ENCODE measurements at places on chromosomes 7 and 10.
A peak's percentile ranks its signal among the peaks of the same experiment; 100 is the strongest.

DNA sequence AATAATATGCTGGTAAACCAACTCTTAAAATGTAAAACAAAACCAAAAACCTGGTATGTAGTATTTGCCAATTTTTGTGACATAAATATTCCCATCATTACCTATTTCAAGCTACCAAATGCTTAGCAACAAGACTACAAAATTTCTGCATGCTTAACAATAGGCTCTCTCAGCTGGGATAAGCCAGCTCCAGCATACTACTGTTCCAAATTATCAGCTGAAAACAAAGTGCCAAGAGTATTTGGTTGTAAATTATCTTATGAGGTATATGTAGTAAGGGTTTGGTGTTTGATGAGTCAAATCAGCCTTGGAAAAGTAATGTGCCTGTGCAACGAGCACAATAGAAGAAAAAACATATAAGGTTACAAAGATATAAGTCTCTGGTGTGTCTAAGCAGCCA lies 263.2 kb downstream of the HGF start:
- DNase-seq = no peak

- DNase-seq = no peak
Observed at GRCh38 chr10:17453373-17454091, 863 bp downstream of the ST8SIA6 start.

GRCh38 chr7:139230023-139230422 lies 1.0 kb upstream of the UBN2 start:
- DNase-seq = no peak

GRCh38 chr10:111249925-111250324 lies 173.1 kb downstream of the ADRA2A start:
- no peak for DNase-seq

- no peak for DNase-seq
Observed at GRCh38 chr10:132606031-132606491, 68.5 kb downstream of the INPP5A start.

- no peak for DNase-seq
Observed at GRCh38 chr10:50260791-50261281, 9.5 kb upstream of the ASAH2 start.

- DNase-seq = no peak
Observed at GRCh38 chr10:130545122-130545521, 408.9 kb downstream of the GLRX3 start.

DNA sequence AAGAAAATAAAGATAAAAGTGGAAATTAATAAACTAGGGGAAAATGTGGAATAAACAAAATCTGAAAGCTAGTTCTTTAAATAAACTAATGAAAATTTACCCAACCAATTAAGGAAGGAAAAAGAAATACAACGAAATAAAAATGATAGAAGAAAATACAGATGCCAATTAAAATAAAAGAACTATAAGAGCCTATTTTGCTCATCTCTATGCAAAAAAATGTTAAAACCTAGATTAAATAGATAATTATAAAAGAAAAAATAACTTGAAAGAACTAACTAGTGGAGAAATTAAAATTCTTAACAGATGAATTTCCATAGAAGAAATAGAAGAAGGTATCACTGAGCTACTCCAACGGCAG lies 32.7 kb downstream of the PKD1L1 start:
- DNase-seq = no peak

- no peak for DNase-seq
Observed at GRCh38 chr7:97457054-97457453, 274.8 kb upstream of the TAC1 start.

- no peak for DNase-seq
Observed at GRCh38 chr7:137080516-137081203, 212.2 kb downstream of the CHRM2 start.

DNA sequence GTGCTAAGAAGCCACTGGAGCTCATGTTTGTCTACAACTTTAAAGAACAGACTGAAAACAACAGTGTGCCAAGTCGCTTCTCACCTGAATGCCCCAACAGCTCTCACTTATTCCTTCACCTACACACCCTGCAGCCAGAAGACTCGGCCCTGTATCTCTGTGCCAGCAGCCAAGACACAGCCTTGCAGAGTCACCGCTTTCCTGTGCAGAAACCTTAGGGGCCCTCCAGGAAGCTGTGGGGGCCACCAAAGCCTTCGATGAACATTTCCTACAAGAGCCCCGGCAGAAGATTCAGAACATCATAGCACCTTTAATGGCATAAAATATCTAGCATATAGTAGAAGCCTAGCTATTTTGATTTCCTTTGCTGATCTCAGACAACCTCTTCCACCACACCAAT lies 88.0 kb upstream of the PRSS58 start:
- DNase-seq = no peak

DNA sequence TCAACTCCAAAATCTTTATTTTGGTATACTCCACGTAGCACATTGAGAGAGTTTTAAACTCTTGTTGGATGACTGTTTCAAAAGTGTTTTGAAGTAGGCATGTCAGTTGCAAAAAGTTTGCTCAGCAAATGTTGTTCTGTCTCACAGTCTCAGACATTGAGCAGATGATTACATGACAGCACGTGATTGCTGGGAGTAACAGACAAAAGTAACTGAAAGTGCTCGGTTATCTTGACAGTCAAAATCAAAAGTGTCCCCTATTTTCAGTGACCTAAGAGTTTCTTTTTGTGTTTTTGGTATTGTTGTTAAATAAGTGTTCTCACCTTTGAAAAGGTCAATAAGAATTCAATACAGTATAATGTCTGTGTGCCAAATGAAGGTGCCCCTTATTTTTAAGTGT lies 84.3 kb downstream of the CFTR start:
- no peak for DNase-seq

GRCh38 chr7:100466653-100467605 lies 2.9 kb upstream of the SPACDR start:
- no peak for DNase-seq

GRCh38 chr7:43619213-43620012 lies 36.5 kb downstream of the STK17A start:
- DNase-seq = no peak

DNA sequence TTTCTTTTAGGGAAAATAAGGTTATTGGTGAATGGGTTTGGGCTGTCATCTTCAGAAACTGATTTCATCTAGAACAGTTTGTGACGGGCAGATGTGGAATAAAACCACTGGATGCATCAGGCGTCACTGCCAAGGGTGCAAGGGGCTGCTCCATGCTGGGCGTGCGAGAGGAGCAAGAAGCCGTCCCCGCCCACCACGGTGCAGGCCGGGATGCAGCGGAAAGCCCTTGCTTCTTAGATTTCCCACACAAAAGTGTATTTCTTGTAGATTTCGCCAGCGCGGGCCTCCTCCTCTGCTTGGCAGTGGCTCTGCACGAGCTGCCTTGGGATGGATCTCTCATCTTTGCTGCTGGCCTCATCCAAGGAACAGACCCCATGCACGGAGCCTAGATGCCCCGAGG lies 189.3 kb downstream of the CUX1 start:
- no peak for DNase-seq

- no peak for DNase-seq
Observed at GRCh38 chr10:35346248-35346647, 9.9 kb downstream of the CCNY start.

DNA sequence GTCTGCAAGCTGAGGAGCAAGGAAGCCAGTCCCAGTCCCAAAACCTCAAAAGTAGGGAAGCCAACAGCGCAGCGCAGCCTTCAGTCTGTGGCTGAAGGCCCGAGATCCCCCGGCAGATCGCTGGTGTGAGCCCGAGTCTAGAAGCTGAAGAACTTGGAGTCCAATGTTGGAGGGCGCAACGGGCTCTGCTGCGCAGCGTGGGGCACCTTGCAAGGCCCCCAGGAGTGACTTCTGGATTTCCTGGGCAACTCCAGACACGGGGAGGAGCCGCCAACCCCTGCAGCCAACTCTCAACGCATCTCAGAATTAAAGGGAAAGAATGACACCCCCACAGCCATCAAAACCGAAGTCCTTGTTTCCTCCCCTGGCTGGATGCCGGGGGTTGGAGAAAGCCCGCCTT lies 18.8 kb upstream of the PROSER2 start:
- DNase-seq = no peak

DNA sequence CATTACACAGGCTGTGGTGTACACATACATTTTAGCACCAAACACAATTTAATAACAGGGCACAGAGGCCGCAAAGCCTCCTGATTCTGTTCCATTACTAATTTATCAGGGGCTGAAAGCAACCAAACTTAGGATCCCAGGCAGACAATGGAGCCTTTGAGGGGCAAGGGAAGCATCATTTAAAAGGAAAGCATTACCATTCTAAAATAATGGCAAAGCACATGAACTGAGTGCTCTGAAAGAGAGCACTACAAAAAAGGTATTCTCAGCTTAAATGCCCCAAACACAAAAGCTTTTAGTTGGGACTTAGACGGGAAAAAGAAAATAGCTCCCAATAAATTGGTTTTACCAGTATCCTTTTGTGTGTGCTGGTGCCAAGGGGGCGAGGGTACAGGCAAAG lies 282.0 kb upstream of the ETV1 start:
- DNase-seq = no peak

DNA sequence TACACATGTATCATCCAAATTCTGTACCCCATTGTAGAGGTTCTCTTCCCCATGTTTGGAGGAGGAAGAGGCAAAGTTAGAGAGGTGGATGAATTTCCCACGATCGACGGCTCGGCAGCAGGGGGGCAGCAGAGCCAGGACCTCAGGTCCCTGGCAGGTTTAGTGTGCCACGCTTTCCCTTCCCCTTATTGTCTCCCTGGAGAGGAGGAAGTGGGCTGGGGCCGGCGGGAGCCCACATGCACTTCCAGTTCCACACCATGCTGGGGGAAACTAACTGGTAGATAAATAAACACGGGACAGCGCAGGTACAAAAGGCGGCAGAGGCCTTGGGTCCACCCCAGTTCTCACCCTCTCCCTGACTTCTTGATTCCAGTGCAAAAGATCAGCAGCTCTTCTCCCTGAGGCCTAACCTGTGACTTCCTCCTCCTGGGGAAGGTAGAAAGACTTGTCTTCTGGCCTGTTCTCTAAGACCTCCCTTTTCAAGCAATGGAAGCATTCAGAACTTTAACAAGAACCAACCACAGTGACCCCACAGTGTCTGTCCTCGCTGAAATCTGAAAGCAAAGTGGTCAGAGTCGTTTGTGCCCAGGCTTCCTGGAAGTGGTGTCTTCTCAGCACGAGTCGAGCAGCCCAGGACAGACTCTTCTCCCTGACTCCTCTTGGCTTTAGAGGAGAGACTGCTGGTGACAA lies 30.5 kb upstream of the SRGN start:
- no peak for DNase-seq

- DNase-seq = no peak
Observed at GRCh38 chr10:26567351-26567721, 129.2 kb downstream of the APBB1IP start.

- DNase-seq = peak; percentile 90
Observed at GRCh38 chr10:98323221-98324164, 55.5 kb upstream of the LOXL4 start.

- no peak for DNase-seq
Observed at GRCh38 chr7:7327423-7327822, 145.1 kb downstream of the C1GALT1 start.

GRCh38 chr7:73431041-73431835 lies 2.3 kb upstream of the FZD9 start:
- DNase-seq = no peak

DNA sequence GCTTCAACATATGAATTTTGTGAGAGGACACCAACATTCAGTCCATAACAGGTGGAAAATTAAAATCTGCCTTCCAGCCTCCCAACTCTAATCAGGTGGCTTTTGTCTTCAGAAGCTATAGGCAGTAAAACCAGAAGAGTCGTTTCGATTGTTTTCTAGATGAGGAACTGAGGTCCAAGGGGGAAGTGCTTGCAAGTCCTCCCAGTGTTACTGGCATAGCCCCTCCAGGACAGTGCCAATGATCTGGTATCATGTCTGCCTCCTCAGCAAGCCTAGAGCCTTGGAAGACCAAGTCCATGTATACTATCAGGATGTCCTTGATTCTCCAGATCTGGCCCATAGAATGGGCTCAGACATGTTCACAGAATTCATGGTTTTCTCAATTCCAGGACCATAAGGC lies 16.9 kb downstream of the CYP26A1 start:
- no peak for DNase-seq

DNA sequence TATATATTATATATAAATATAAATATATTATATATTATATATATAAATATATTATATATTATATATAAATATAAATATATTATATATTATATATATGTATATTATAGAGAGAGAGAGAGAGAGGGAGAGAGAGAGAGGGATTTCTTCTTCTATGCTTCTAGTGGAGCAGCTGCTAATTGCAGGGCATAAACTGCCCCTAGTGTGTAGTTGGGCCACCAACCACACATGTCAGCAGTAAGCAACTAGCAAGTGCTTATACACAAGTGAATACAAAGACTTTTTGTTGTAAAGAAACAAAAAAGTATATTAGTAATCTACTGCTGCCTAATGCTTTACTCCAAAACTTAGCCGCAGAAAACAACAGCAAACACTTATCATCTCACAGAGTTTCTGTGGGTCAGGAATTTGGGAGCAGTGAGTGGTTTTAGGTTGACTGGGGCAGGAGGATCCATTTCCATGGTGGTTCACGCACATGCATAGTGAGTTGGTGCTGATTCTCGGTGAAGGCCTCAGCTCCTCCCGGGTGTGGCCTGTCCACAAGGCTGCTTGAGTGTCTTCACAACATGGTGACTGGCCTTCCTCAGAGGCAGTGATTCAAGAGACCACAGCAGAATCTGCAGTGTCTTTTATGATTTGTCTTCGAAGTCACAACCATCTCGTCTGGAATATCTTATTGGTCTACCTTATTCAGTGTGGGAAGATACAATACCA lies 25.5 kb upstream of the BAG3 start:
- no peak for DNase-seq

DNA sequence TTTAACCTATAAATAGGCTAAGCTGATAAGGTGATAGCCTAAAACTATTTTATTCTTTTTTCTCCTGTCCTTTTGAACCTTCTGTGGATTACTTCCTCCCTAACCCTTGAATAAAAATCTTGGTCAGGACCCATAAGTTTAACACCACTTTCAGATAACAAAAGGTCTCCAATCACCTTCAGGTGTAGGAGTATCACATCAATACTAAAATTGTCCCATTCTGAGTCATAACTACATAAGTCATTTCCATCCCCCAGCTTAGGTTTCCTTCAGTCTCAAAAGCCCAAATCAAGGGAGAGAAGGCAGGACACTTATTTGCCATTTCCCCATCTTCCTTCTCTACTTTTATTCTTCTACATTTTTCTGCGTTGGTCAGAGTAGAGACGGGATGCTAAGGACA lies 56.9 kb upstream of the WNT16 start:
- DNase-seq = no peak

GRCh38 chr7:16615228-16615627 lies 30.3 kb downstream of the ANKMY2 start:
- DNase-seq = no peak

GRCh38 chr10:58796824-58797223 lies 284.2 kb downstream of the BICC1 start:
- DNase-seq = no peak

All from AG09309 (cell line).